Eye (tissue), 1 donor: ENCODE measurements at places on chromosomes 4 and X.

DNA sequence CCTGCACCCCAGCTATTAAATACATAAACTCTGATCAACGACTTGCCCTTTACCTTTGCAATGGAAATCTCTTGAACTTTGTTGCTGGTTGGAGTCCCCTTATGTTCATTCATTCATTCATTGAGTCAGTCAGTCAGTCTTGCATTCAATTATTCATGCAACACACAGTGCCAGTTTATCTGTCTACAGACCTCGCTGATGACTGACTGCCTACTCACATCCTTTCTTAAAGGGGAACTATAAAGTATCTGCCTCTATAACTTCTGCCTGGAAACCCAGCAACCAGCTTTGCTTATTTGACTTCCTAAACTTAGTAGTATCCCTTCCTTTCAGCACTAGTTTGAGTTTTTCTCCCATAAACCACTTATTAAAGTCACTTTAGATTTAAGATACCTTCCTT is 620.8 kb upstream of the ADGRL3 start:
- DNase-seq = no peak

DNA sequence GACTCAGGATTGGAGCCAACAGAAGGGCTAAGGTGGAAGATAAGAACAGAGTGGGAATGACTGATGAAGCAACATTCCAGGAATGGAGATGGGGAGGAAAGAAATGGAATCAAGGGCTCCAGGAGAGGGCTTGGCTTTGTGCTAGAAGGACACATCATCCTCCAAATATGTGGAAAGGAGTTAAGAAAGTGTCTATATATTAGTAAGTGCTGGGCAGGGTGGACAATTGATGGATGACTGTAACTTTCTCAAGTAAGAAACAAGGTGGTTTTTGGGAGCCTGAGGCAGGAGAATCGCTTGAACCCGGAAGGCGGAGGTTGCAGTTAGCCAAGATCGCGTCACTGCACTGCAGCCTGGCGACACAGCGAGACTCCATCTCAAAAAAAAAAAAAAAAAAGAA is 71.6 kb upstream of the NFKB1 start:
- no peak for DNase-seq

DNA sequence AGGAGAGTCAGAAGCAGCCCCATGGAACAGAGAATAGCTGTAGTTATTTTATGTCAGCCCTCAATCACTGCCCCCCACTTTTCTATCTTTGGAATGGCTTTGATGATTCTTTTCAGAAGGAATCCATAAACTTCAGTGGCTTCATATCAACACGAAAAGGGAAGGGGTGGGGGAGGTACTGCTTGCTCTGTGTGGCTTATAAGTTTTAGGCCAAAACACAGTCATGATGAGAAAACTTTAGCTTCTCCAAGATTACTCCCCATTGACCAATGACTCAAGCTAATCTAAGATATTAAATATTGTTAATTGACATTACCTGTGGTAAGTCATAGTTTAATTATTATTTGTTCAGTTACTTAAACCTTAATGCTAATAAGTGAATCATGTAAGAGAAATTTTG is 669.6 kb upstream of the FAM241A start:
- DNase-seq = no peak

DNA sequence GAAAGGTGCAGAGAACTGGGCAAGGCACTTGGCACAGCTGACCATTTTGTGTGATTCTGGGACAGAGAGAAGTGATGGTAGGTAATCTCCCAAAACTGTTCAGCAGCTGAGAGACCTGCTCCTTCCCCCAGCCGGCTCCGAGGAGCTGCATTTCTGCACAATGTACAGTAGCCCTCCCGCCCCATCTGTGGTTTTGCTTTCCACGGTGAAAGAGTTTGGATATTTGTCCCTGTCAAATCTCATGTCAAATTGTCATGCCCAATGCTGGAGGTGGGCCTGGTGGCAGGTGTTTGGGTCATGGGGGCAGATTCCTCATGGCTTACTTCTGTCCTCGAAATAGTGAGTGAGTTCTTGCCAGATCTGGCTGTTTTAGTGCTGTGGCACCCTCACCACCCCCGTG is 90.5 kb upstream of the CD99 start:
- DNase-seq = no peak

- no peak for DNase-seq
These were observed 357.1 kb downstream of the PDGFC start for GRCh38 chr4:156614536-156614935.

DNA sequence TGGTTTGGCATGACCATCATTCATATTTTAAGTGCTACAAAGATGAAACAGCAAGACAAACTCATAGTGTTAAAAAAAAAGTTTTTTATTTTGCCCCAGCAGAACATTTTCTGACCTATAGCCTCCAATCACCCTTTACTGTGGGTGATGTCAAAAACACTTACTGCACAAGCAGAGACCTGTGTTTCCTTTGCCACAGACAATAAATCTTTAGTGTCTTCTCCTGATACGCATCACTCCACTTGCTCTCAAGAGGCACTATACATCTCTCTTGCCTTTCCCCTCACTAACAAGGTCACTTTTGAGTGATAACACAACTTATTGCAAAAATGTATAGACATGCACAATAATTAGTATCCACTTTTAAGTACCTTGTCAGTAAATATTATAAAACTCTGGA is 125.6 kb downstream of the ANTXR2 start:
- DNase-seq = no peak

GRCh38 chrX:8726031-8726652 is 5.8 kb downstream of the ANOS1 start:
- DNase-seq = no peak

- no peak for DNase-seq
These were observed 138.2 kb upstream of the PSAPL1 start for GRCh38 chr4:7572894-7573293.

DNA sequence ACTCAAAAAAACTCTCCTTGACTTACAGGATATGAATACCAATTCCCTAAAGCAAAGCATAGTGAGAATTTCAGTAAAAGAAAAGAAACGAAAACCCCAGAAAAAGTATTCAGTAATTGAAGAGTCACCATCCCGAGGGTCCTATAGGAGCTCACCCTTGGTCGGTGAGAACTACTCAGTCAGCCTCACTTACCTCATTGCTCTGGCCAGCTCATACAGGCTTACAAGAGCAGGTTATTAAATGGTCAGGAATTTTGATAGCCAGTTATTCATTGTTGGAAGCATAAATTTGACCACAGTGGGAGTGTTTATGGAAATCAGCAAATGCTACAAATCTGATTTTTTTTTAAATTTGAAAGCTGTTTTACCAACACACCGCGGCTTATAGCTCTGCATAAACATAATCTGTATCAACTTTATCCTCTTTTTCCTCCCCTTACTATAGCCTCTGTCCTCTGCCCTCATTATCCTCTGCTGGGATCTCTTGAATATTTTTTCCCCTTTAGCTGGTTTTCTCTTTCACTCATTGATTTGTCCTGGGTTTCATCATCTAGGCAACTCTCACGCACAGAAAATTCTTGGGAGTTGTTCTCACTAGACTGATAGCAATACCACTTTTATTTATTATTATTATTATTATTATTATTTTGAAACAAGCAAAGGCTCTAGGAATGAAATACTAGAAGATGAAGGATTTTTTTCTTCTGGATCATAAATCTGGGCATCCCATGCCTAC is 11.0 kb upstream of the CXCL2 start:
- DNase-seq = no peak
